T-helper 17 cell (primary cell): ENCODE measurements at places on chromosomes 7 and 10. TPM values are rescaled to one million over a fixed set of nuclear protein-coding genes. Genes with fewer than 3 reads are reported as not detected.
A peak's percentile ranks its signal among the peaks of the same experiment; 100 is the strongest.

DNA sequence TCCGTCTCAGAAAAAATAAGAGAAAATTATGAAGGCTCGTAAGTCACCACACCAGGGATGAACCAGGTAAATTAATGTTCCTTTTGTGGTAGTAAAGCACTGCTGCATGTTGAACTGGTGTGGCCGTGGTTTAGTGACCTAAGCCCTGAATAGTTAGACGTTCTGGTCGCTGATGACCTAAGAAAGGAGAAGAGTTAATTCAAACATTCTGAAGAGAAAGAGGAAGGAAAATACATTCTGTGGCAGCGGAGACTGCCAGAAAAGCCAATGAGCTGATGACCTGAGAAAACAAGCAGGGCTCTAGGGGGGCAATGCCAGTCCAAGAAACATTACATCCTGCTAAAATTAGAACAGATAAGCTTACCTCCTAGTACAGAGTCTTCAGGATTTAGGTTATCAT lies 17.5 kb downstream of the DNAJC9 start:
- peak overlapping the region; percentile 51 for H3K27ac ChIP-seq
- H3K27me3 ChIP-seq: no peaks in the 10 kb centered on the region
- no peak overlapping the region for H3K4me3 ChIP-seq
- H3K36me3 ChIP-seq: peaks cover 2% of the 10 kb centered on the region

DNA sequence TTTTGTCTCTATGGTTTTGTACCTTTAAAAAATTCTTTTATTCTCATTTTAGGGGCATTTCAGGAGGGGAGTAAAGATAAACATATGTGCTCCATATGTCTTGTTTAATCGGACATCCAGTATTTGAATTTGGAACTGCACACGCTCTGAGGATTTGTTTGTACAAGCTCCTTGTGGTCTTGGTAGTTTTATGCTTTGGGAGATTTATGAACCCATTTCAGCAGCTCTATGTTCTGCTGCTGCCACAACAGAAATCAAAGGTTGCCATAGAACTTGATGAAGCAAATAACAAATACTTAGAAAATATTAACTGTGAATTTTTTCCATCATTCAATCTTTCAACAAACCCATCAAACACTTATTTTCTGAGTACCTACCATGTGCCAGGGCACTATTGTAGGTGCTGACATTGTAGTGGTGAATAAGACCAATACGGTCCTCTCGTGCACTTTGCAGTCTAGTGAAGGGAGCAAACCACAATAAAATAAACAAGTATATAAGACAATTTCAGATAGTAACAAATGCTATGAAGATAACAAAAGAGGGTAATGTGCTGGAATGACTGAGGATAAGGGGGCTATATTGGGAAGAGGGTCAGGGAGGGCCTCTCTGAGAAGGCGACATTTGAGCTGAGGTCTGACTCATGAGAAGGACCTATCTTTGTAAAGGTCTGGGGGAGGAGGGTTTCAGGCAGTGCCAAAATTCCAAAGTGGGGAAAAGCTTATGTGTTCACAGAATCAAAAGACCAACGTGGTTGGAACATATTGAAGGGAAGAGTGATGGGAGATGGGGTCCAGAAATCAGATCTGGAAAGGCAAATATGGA lies 30.4 kb downstream of the MYPN start:
- DNase-seq: no peak
- peaks cover 3% of the 10 kb centered on the region for H3K4me1 ChIP-seq
- no peak overlapping the region for H3K27ac ChIP-seq

DNA sequence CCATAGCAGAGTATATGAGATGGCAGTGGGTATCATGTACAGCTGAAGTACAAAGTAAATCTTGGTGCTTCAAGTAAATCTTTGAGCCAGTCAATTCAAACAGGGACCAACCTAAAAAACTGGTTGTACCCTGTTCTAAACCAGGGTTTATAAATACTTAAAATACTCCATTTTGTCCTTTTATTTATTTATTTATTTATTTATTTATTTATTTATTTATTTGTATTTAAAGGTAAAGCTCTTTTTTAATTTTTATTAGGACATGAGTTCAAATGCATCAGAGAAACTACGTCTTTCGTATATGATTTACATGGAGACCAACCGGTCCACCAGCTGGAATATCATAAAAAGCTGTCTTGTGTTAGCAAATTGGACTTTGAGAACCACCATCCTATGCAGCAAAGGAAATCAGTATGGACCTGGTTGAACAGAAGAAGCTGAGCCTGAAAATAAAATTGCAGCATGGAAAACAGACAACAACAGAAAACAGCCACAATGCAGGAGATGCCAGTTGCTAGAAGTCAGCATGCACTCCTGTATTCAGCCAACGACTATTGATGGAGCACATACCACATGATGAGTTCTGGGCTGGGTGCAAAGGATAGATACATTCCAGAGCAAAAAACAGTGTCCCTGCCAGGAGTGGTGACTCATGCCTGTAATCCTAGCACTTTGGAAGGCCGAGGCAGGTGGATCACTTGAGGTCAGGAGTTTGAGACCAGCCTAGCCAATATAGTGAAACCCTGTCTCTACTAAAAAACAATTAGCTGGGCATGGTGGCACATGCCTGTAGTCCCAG lies 60.0 kb downstream of the PLXNA4 start:
- H3K4me1 ChIP-seq: peaks cover 5% of the 10 kb centered on the region
- DNase-seq: no peak
- no peaks in the 10 kb centered on the region for H3K27me3 ChIP-seq
- no peak overlapping the region for H3K27ac ChIP-seq
- H3K4me3 ChIP-seq: no peak overlapping the region

DNA sequence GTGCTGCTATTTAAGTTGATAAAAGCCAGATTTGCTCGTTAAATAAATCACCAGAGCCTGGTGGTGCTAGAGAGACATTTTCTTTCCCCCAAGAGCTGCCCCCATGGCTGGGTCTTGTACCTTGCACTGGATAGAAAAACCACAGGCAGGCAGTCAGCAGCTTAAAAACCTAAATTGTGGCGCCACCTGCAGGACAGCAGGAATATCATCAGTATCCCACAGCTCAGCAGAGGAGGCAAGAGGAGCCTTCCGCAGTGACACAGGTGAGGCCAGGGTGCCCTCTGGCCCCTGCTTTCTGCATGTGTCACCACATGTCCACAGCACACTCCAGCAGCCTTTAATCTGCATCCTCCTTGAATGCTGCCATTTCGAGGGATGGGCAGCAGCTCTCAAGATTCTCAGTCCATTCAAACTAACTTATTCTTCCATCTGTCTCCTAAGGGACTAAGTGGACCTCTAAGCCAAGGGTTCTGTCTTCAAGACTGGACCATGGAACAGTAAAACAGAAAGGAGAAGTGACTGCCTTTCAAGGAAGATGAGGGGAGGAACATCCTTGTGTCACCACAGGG lies 4.5 kb upstream of the PLXNA4 start:
- no peak overlapping the region for H3K4me3 ChIP-seq
- H3K27me3 ChIP-seq: peaks cover 50% of the 10 kb centered on the region
- no peaks in the 10 kb centered on the region for H3K36me3 ChIP-seq

GRCh38 chr10:30600005-30600404 lies 29.5 kb downstream of the LYZL2 start:
- H3K27ac ChIP-seq: peak overlapping the region; percentile 45
- peaks cover 2% of the 10 kb centered on the region for H3K36me3 ChIP-seq
- H3K27me3 ChIP-seq: peaks cover 38% of the 10 kb centered on the region
- no peak overlapping the region for H3K4me3 ChIP-seq

DNA sequence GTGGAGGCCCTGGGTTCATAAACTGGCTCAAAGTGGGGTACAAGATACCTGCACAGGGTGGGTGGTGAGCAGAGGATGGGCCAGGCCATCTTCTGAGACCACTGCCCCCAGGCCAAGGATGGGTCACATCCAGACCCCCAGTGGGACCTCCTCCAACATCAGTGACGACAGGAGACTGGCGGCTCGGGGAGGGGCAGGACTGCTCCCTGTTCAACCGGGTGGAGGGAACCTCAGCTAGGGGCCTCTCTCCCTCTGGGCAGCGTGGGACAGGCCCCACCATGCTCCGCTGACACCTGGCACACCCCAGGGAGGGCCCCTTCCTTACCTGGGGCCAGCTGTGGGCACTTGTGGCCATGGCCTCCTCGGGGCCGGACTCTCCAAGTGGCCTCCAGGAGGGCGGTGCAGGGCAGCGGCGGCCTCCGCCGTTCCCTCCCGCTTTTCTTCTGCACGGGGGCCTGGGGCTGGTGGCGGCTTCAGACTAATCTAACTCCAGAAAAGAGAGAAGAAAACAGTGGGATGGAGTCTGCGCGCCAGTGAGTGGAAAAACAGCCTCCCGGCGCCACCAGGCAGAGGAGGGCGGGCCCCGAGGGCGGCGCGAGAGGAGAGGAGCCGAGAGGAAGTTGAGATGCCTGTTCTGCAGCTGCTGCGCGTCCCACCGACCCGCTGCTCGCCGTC lies at the start of gene CALHM2:
TSS of gene CALHM2 (minus strand) at position 540 of the 675 bp plus-strand sequence. CDS start 2,429 bp downstream, outside the sequence.
- H3K4me3 ChIP-seq: peak within 1 kb of the TSS; percentile 95
- H3K36me3 ChIP-seq: peaks cover 17% of the 10 kb centered on the region
- peaks cover 55% of the 10 kb centered on the region for H3K4me1 ChIP-seq
- H3K27me3 ChIP-seq: no peaks in the 10 kb centered on the region

DNA sequence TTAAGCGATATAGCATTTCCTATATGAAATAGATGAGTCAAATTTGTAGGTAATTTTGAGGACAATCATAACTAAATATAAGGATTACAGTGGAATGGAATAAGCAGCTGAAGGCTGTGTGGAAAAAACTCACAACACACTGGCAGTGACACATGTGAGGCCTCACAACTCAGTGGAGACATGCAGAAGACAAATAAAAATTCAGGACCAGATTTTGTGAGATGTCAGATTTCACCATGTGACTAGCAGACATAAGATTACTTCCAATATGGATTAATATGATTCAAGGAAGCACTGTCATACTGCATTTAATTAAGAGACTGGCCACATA lies 17.6 kb downstream of the ERLIN1 start:
- peak overlapping the region; percentile 95 for H3K27ac ChIP-seq
- peaks cover 16% of the 10 kb centered on the region for H3K4me1 ChIP-seq
- DNase-seq: no peak
- no peaks in the 10 kb centered on the region for H3K27me3 ChIP-seq
- peaks cover 5% of the 10 kb centered on the region for H3K36me3 ChIP-seq
- peak overlapping the region; percentile 86 for H3K4me3 ChIP-seq

- H3K36me3 ChIP-seq: no peaks in the 10 kb centered on the region
- no peak overlapping the region for H3K27ac ChIP-seq
- no peak for DNase-seq
- peaks cover 6% of the 10 kb centered on the region for H3K4me1 ChIP-seq
These were observed 50.0 kb downstream of the LYZL2 start for GRCh38 chr10:30579574-30579973.

- peak overlapping the region; percentile 62 for H3K4me3 ChIP-seq
- H3K36me3 ChIP-seq: peaks cover 2% of the 10 kb centered on the region
- DNase-seq: no peak
- peaks cover 52% of the 10 kb centered on the region for H3K4me1 ChIP-seq
These were observed 8.1 kb downstream of the TRIM8 start for GRCh38 chr10:102652170-102652916.

DNA sequence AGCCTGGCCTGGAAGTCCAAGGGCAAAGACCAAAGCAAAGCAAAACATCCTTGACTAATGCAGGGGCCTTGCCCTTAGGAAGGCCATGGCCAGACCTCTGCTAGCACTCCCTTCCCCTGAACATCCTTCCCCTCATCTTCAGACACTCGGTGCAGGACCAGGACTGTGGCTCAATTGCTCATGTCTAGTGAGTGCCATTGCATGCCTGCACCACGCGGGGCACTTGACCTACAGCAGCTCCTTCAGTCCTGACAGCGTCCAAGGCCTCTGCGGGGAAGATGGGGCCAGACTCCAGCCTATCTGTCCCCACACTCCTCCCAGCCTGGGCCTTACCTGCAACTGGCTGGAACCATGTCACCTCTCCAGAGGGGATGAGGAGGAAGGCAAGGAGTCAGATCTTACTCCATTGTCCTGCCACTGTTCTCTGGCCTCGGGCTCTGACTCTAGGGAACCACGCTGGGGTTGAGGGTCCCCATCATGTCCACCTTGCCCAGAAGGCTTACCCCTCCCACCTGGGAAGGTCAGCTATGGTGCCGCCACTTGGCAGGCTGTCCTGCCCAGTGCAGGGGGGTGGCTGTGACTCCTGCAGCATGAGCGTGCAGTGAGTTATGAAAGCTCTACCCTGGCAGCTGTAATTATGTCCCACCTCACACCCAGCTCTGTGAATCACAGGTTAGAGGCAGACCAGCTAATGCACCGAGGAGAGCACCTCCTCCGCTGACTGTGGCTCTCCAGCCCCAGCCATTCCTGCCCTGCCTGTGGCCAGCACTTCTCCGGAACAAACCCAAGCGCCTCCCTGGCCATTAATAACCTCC lies 16.1 kb downstream of the DRGX start:
- no peak for DNase-seq
- H3K27me3 ChIP-seq: peaks cover 44% of the 10 kb centered on the region
- no peak overlapping the region for H3K4me3 ChIP-seq
- no peaks in the 10 kb centered on the region for H3K36me3 ChIP-seq

GRCh38 chr10:48242171-48242904 lies 32.2 kb downstream of the FRMPD2 start:
- DNase-seq: no peak
- no peak overlapping the region for H3K27ac ChIP-seq
- no peaks in the 10 kb centered on the region for H3K4me1 ChIP-seq
- H3K4me3 ChIP-seq: no peak overlapping the region
- peaks cover 36% of the 10 kb centered on the region for H3K27me3 ChIP-seq
- H3K36me3 ChIP-seq: no peaks in the 10 kb centered on the region

MGAM2 gene
- total RNA-seq: 0.08 TPM

CPA2 gene
- not detected for total RNA-seq

PAOX gene
- 3.5 TPM for total RNA-seq

PRF1 gene
- total RNA-seq: 18.0 TPM

CRYGN gene
- not detected for total RNA-seq

GIMAP7 gene
- 68.3 TPM for total RNA-seq

TRIP6 gene
- total RNA-seq: 8.5 TPM
